CD4-positive, alpha-beta T cell treated with Interleukin-15 for 4 hours (primary cell): ENCODE measurements at places on chromosomes 4 and X.

DNA sequence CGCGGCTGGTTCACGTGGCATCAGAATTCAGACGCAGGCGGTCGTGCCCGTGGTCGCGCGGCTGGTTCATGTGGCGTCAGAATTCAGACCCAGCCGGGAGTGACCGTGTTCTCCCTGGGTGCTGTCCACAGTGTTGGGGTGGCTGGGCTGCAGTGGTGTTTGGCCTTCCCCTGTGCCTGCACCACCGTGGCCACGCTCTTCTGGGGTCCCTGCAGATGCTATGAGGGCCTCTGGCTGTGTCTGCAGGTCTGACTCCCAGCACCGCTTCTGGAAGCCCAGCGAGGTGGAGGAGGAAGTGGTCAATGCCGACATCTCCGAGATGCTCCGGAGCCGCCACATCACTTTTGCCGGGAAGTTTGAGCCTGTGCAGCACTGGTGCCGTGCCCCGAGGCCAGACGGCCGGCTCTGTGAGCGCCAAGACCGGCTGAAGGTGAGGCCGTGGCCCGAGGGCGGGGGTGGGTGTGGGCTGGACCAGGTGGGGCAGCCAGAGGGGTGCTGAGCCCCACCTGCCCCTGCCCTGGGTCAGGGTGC, 26.4 kb downstream of the NKX1-1 start:
- no peak for DNase-seq

DNA sequence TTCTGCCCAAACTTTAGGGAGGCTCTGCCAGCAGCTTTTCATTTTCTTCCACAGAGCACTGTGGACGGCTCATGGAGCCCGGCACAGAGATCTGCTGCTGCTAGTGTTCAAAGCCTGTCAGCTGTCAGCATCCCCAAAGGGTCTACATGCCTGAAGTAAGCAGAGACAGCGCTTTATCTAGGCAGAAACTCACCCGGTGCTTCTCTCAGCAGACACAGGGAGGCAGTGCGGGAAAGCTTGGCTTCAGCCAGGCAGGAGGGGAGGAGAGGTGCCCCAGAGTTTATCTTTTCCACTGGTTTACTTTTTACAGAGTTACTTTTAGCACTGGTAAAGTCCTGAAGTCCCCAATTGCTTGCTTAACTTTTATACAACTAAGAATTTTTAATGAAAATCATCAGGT, 339.3 kb downstream of the NKX6-1 start:
- no peak for DNase-seq

GRCh38 chr4:15913631-15913970, 24.9 kb downstream of the FGFBP1 start:
- no peak for DNase-seq

GRCh38 chrX:41512394-41512793, 65.3 kb downstream of the NYX start:
- no peak for DNase-seq

GRCh38 chrX:17052210-17052609, 105.8 kb downstream of the REPS2 start:
- DNase-seq: no peak

GRCh38 chrX:9919632-9920172, 47.5 kb upstream of the CLDN34 start:
- DNase-seq: no peak

GRCh38 chr4:137890812-137891211, 351.3 kb downstream of the SLC7A11 start:
- DNase-seq: no peak

- DNase-seq: no peak
Measured at GRCh38 chrX:13110433-13111324, 66.3 kb upstream of the FAM9C start.

DNA sequence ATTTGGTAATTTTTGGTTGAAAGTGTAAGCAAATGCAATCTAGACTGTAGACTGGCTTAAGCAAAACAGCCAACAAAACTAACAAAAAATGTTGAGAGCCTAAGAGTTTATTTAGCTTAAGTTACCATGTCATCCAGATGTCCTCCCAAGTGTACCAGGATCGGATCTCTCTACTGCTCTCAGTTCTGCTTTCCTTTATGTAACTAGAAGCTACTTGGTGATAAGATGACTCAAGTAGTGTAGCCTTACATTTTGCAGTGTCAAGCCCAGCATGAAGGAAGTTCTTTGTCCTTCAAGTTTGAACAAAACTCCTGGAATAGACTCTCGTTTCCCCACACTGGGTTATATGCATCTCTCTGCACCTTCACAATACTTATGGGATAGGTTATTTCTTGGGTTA, 1500.0 kb downstream of the STIM2 start:
- DNase-seq: no peak

DNA sequence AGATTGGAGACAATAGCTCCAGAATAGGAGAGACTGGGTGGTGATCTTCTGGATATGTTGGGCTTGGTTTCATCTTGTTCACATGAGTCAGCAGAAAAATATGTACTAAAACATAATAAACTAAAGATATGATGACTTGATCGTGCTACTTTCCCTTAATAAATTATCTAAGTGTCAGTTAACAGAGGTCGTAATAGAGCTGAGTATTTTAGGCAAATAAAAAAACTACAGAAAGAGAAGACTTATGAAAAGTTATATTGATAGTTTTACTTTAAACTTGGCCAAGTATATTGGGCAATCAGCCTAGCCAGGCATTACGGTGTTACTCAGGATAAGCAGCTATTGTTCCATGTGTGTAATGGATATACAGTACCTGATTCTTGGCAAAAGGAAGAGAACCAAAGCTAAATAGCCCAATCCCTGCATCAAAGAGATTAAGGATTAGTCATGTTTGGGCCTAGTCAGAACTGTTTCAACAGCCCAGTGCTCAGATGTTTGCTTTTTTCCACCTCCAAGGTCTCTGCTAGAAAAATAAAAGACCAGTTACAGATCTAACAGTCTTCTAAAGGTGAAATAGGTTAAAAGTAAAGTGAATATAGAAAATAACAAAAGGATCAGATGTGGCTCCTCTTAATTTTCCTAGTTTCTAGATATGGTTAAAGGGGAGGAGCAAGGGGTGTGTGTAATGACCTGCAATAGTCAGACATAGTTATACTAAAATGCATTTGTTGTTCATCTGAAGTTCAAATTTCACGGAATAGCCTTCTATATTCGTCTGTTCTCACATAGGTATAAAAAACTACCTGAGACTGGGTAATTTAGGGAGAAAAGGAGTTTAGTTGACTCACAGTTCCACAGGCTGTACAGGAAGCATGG, 262.6 kb downstream of the ADGRL3 start:
- DNase-seq: no peak

DNA sequence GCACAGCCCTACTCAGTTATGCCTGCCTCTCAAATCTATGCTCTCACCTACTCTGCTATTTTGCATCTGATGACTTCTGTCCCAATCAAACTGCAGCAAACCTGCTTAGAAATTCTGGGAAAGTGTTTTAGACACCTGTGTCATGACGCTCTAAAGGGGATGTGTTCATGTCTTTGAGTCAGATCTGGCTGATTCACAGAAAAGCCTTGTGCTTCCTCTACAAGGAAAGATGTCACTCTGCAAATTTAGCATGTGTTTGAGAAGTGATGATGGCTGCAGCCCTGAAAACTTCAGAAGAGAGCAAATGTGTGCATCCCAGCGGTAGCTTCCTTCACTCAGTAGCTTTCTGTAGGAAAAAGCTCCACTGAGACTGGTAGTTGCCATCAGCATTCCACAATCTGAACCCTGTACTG, 235.4 kb downstream of the MGST2 start:
- DNase-seq: no peak

- no peak for DNase-seq
Measured at GRCh38 chr4:4787421-4787820, 72.0 kb upstream of the MSX1 start.

- DNase-seq: peak; percentile 3
Measured at GRCh38 chr4:105709081-105709450, 482 bp downstream of the GSTCD start.

GRCh38 chrX:129771266-129771995, 8.3 kb upstream of the SASH3 start:
- peak; percentile 40 for DNase-seq
